Central memory CD4-positive, alpha-beta T cell (primary cell): ENCODE measurements at places on chromosomes 2 and 18.

DNA sequence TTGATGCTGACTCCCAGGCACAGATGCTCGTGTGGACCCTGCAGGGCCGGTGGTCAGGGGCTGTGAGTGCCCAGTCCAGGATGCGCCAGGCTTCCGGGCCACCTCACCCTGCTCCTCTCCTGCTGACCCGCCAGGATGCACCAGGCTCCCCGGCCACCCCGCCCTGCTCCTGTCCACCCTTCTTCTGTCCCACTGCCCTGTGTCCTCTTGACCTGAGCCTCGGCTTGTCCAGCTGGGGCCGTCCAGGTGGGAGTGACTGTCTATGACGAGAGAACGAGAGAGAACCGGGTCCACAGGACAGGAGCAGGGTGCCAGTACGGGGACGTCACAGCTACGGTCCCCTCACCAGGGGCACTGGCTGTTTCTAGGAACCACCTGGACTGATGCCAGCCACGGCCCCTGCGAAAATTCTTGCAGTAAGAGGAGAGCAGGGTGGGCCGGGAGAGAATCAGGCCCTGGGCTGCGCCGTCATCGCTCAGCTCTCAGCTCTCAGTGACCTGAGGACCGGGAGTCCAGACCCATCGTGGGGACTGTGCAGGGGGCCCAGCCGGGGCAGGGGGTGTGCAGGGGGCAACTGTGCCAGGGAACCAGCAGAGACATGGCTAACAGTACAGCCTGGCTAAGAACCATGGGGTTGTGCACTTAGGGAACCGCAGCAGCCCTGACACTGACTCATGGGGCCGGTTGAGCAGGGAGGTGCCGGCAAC lies 12.9 kb upstream of the NFATC1 start:
- no peak for DNase-seq

- no peak for DNase-seq
Measured at GRCh38 chr2:167790781-167791450, 456.5 kb downstream of the STK39 start.

- DNase-seq: no peak
Measured at GRCh38 chr2:26563686-26564085, 77.5 kb downstream of the CIB4 start.

- DNase-seq: no peak
Measured at GRCh38 chr2:189798312-189799029, 14.2 kb downstream of the PMS1 start.

GRCh38 chr18:25121442-25121841 lies 230.5 kb downstream of the ZNF521 start:
- no peak for DNase-seq
